ENCODE measurements at places on chromosomes 2 and 18.

DNA sequence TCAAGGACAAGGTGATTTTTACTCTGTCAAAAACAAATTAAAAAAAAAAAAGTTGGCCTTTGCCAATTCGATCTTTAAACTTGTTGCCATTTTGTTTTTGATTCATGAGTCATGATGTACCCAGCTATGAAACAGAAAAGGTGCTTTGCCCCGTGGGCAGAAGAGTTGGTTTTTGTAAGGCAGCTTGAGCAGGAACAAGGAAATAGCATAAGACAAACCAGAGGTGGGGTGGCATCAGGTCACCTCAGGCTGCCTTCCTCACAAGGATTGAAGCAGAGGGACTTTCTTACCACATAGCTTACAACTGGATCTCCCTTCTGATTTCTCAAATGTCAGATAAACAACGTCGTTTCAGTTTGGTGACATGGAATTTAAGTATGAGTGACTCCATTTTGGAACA is 123.8 kb downstream of the ARL4C start:
- DNase-seq: no peak

GRCh38 chr2:32775954-32776353 is 148.1 kb downstream of the TTC27 start:
- DNase-seq: no peak

GRCh38 chr2:238101891-238102841 is 2.0 kb downstream of the ESPNL start:
- no peak for DNase-seq

- peak; percentile 86 for DNase-seq
Measured at GRCh38 chr2:216066230-216066629, 15.4 kb downstream of the PECR start.

- DNase-seq: peak; percentile 65
Measured at GRCh38 chr2:164784376-164784775, 57.2 kb downstream of the COBLL1 start.

DNA sequence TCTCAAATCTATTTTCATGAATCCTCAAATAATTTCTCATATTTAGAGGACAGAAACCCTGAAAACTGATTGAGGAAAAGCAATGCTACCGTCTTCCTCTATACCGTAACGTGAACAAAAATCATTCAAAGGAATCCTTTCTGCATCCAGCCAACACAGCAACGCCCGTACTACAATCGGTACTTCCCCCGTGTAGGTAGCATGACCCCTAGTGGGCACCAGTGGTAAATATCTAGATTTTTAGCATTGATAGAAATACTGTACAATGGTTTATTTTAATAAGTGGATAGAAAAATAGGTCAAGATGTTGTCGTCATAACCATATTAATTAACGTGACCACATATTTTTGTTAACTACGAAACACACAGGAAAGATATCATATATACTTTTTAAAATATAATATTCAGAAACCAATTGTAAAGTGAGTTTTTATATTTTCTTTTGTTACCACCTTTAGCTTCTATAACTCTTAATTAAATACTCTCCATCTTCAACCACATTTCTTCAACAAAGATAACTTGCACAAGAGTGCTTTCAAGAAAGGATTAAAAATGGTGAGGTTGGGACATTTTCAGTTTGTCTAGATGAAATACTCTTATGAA is 194.1 kb downstream of the SS18 start:
- DNase-seq: peak; percentile 56

GRCh38 chr18:76380127-76380729 is 114.8 kb downstream of the ZNF516 start:
- no peak for DNase-seq

DNA sequence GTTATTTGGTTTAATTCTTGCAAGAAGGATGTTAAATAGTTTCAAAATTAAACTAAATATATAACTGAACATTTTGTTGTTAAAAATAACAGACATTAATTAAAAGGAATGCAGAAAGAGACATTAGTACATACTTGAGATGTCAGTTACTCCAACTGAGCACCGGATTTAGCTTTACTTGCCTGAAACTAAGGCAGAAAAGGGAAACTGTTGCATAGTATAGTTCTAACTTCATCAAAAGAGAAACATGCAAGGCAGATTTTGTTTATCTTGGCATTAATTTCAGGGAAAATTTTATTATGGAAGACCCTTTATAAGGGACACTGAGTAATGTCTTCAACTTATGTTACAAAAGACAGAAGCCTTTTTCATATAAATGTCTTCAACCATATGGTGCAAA is 218.3 kb downstream of the STK39 start:
- DNase-seq: peak; percentile 59

DNA sequence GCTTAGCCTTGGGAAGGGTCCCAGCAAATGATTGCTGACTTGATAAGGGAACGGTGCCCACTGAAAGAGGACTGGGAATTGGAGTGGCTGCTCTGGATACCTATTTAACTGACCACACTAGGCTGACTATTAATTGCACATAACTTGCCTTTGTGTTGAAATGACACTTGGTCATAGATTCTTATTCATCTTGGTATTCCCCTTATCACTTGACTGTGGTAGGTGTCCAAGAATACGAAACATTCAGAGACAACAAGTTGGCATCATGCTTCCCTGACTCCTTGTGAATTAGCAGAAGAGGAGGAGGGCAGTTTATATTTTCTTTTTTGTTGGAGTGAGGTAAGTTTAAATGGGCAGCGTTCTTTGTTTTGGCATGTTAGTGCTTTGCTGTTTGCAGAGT is 13.4 kb downstream of the FMNL2 start:
- DNase-seq: no peak

- DNase-seq: peak; percentile 31
Measured at GRCh38 chr2:168705534-168706470, 96.6 kb upstream of the NOSTRIN start.

DNA sequence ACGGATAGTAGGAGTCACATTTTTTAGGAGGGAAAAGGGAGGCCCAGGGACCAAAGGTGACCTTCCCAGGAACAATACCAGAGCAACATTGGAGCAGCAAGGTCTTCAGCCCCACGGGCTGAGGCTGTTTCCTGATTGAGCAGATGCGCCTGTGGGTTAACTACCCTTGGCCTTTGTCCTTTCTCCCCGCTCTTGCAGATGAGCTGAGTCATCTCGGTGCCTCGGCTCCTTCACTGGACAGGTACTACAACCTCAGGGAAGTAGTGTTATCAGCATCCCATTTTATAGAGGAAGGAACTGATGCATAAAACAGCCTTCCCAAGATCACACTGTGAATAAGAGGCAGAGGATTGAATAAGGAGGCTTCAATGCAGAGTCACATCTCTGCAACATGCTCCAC is 43.5 kb downstream of the DHRS9 start:
- DNase-seq: no peak

- no peak for DNase-seq
Measured at GRCh38 chr2:218028189-218028495, 25.3 kb upstream of the TNS1 start.

GRCh38 chr2:1744446-1745170 is at the start of gene PXDN:
TSS of gene PXDN (minus strand) at chr2:1744515. CDS start at chr2:1744455, 60 bp downstream.
- peak; percentile 74 for DNase-seq

- no peak for DNase-seq
Measured at GRCh38 chr2:43400508-43400907, 174.1 kb upstream of the ZFP36L2 start.

DNA sequence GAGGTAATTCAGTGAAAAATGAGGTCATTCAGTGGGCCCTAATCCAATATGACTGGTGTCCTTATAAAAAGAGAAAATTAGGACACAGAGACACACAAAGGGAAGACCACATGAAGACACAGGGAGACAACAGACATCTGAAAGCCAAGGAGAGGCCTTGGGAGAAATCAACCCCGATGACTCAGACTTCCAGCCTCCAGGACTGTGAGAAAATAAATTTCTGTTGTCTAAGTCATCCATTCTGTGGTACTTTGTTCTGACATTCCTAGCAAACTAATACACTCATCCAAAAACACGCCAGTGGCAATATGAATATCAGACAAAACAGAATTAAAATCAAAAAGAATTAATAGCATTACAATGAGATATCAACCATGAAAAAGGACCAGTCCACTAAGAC is 303.7 kb downstream of the SS18 start:
- DNase-seq: peak; percentile 97

GRCh38 chr2:176702131-176702530 is 432.9 kb downstream of the MTX2 start:
- DNase-seq: no peak

DNA sequence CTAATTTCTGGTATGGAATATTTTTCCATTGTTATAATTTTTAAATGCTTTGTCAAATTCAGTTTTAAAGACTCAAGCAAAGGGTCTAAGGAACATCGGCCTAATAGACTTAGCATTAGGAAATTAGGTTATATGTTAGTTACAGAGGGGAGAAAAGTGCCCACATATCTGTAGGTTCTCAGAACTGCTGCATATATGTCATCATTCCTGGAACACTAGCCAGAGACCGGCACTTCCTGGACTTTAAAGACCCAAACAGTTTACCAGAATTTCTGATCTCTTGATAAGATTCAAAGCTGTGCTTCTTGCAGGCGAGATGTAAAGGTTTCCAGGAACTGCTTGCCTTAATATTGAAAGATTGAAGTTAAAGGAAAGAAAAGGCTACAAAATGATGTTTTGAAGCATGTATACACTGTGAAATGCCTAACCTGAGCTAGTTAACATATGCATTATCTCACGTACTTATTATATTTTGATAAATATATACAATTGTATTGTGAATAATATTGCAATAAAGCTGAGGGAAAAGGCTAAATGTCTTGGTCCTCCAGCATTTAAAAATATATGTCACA is 993.6 kb downstream of the LRP1B start:
- DNase-seq: no peak

- DNase-seq: peak; percentile 41
Measured at GRCh38 chr2:71743995-71744675, 290.8 kb downstream of the DYSF start.

GRCh38 chr2:110770404-110770958 is 38.1 kb downstream of the ACOXL start:
- DNase-seq: no peak

DNA sequence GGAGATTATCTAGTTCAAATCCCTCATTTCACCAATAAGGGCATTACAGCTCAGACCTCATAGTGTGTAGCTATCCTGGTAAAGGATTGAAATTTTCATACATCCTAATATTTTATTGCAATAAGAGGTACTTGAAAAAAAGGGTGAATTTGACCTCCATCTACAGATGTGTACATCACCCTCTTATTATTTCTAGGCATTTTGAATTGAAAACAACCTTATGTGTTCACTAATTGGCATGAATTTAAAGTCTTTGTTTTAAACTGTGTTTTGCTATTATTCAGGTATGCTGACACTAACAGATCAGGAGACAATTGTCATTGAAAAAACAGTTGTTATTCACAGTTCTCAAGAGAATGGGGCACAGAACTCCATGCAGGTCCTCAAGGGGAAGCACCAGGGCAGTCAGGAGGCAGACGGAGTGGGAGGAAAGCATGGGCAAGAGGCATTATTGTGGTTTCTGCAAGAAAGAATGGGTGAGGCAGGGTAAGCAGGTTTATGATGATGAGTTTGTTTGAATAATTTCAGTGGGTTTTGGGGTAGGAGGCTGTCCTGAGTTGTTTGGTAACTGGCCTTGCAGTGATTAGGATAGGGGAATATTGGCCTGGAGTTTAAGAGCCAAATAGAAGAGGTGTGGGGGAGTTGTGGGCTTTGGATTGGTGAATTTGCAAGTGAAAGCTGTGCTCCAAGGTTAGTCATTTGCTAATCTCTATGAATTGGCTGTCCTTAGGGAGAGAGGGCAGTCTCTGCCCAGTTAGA is 194.6 kb downstream of the GPD2 start:
- no peak for DNase-seq

GRCh38 chr18:70235478-70235877 is 30.0 kb upstream of the RTTN start:
- no peak for DNase-seq

GRCh38 chr2:101766871-101767739 is 69.6 kb downstream of the MAP4K4 start:
- DNase-seq: peak; percentile 97

GRCh38 chr18:60656553-60656952 is 284.0 kb upstream of the MC4R start:
- no peak for DNase-seq

- DNase-seq: no peak
Measured at GRCh38 chr18:31776093-31776492, 15.4 kb upstream of the SLC25A52 start.

DNA sequence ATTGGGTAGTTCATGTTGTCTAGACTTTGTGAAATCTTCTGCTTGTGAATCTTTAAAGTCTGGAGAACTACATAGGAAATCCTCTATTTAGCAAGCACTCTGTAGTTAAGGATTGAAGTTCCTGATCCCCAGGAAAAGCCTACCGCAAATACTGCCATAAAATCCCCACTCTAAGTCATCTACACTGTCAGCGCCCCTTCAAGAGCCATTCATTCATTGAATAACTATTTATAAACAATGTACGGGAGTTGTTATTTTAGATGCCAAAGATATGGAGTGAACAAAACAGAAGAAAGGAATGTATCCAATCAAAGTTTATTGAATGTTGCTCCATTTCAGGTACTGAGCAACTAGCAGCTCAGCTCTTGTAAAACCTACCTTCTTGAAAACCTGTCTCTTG is 36.5 kb upstream of the SLC39A10 start:
- peak; percentile 66 for DNase-seq

- DNase-seq: no peak
Measured at GRCh38 chr2:200351815-200352214, 45.3 kb downstream of the SPATS2L start.

DNA sequence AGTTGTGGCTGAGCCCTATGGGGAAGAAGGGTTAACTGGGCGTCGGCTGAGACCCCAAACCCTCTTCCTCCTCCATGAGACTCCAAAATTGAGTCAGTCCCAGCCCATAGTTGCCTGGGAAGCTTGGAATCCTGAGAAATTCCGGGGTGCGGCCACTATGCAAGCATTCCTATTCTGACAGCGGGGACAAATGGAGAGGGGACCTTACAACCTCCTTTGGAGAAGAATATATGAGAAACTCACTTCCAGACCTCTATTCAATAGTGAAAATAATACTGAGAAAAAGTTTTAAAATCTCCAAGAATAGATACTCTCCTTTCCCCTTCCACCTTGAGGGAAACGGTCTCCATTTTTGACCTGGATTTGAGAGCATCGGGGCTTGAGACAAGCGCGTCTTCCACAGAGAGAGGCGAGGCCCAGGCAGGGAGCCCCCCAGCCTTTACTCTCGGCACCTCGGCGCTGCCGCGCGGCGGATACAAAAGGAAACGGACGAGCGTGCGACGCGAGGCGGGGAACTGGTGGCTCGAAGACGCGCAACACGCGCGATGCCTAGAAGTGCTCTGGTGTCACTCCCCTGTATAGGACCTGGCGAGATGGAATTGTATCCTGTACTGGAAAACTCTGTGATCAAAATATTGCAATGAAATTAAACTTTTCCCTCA is 11.1 kb downstream of the NR4A2 start:
- peak; percentile 8 for DNase-seq

DNA sequence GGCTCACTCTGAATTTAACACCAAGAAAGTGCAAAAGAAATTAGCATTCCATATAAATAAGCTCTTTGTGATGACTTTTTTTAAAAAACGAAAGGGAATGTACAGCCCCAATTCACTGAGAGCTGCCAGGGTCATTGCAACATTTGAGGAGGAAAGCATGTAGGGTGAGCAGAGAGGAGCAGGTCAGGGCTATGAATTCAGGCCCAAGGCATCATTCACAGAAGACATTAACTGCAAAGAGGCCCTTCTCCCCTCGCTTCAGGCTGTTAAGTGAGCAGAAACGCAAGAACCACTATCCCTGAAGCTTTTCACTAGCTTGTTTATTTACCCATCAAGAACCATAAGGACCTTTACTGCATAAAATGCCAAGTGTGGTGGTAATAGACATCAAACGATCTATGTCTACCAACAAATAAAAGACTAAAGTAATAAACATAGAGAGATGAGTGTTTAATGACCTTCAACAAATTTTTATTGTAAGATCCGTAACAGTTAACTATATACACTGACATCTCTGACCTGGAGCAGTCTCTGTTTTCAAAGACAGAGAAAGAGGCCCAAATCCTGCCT is 333.1 kb upstream of the HNRNPA3 start:
- DNase-seq: no peak

- no peak for DNase-seq
Measured at GRCh38 chr18:55289775-55290174, 298.2 kb downstream of the TCF4 start.

All from fibroblast of skin of right biceps (primary cell).